ENCODE measurements at places on chromosomes 13 and 19. TPM values are rescaled to one million over a fixed set of nuclear protein-coding genes. Genes with fewer than 3 reads are reported as not detected.

DNA sequence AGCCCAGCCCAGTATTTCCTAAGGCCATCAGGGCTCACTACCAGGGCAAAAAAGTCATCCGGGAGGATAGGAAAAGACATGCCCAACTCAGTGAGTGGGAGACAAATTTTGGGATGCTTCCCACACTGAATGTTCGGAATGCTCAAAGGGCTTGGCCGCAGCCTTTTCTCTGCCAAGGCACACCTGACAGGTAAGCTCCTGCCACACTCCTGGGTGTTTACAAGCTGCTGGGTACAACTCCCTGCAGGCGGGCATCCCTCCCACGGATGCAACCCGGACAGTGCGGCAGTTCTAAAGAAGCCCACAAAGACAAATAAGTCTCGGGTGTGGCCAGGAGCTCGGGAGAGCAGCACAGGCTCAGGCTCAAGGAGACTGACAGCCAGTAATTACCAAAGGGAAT lies 28.1 kb downstream of the SLC7A1 start:
- no peak for DNase-seq

DNA sequence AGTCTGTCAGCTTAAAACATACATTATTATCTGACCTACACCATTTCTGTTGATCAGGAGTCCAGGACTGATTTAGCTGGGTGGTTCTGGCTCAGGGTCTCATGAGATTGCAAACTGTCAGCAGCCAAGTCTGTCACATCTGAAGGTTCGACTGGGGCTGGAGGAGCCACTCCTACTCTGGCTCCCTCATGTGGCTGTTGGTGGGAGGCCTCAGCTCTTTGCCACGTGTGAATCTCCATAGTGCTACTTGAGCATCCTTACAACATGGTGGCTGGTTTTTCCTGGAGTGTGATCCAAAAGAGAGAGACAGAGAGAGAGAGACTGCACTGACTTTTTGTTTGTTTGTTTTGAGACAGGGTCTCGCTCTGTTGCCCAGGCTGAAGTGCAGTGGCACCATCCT lies 63.6 kb upstream of the NFIC start:
- no peak for DNase-seq

DNA sequence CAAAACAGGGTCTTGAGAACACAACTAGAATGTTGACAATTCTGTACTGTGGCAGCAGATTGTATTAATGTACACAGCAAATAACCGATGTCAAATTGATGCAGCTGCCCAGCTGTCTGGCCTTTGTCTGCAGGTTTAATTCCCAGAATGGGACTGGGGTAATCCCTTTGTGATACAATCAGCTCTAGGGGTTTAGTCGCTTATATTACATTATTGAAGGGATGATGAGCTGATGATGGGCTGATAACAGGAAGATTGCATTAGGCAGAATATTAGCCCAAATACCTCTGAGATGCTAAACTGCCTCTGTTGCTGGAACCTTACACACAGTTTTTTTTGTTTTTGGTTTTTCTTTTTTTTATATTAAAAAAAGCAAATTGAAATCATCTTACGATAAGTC lies 265.0 kb downstream of the RBM26 start:
- no peak for DNase-seq

- DNase-seq = no peak
Measured at GRCh38 chr13:42808341-42808940, 27.1 kb downstream of the FAM216B start.

DNA sequence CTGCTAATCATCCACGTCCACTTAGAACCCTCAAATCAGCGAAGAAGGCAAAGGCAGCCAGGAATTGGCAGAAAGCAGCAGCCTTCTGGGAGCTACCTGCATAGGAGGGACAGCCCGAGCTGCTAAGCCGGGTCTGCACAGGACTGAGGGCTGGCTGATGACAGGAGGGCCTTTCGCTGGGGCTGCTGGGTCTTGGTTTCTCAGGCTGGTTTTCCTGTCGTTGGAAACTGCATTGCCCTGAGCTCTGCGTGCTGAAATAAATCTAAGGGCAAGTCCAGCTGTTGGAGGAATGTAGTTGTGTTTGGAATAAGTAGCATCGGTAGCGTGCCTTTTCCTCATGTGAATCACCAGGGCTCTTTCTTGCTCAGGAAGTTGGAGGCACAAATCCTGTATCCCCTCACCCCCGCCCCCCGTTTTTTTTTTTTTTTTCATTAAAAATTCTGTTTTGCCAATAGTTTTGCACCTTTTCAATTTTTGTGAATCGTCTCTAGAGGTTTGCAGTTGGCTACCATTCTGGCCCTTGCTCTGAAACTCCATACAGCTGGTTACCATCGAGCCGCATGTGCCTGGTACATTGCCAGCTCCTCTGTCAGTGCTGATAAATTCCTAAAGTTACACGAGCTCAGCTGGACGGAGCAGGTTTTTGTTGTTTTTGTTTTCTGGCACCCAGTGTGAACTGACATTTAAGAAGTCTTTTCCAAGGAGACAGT lies 193.9 kb upstream of the RNF113B start:
- no peak for DNase-seq

DNA sequence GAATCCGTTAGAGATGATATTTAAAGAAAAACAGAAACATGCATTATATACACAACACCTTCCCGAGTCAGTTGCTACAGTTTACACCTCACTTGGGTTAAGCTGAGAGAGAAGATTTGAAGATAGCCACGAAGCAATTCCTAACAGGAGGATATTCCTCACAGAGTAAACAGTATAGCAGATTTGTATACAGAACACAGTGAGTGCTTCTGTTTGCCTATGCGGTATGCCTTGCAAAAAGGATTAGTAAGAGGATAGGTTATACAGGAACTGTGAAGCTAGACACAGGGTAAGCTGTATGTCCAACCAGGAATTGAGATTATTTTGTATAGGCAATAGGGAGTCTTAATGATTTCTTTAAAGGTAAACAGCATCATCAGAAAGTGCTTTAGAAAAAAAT lies 471.8 kb downstream of the LIG4 start:
- DNase-seq = no peak

DNA sequence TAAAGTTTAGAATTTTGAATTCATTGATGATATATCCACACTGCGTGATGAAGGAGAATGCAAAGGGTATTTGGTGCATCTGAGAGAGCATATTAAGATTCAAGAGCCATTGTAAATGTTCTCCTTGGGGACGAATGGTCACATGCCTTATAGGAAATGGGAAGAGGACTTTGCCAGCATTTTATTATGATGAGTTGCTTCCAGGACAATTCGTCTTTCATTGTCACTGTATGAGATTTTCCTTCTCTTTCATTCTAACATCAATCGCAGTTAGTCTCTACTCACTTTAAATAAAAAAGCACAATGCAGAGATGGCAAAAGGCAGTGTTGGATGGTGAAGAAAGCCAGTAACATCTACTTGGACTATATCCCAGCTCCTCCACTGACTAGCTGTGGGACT lies 21.4 kb downstream of the WDFY2 start:
- DNase-seq = no peak

DNA sequence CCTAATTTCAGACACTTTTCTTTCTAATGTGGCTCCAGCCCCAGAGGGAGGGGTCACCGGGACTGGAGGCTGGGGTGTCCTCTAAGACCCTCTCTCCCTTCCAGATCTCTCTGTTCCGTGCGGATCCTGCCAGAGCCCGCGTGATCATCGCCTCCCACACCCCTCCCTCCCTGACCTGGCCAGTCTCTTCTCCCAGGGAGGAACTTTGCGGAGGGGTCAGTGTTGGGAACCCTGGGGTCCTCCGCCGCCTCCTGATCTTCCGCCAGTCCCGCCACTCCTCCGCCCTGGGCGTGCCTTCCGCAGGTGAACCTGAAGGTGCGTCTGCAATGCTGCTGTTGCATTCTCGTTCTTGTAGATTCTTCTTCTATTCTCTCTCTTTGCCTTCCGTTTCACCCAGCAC lies 9.1 kb downstream of the SOX21 start:
- no peak for DNase-seq

- DNase-seq = no peak
Measured at GRCh38 chr19:31716826-31717225, 367.6 kb upstream of the TSHZ3 start.

- DNase-seq = no peak
Measured at GRCh38 chr19:7926021-7926726, at the start of gene CTXN1. TSS of gene CTXN1 (minus strand) at chr19:7926135. CDS start at chr19:7925538, 597 bp downstream.

DNA sequence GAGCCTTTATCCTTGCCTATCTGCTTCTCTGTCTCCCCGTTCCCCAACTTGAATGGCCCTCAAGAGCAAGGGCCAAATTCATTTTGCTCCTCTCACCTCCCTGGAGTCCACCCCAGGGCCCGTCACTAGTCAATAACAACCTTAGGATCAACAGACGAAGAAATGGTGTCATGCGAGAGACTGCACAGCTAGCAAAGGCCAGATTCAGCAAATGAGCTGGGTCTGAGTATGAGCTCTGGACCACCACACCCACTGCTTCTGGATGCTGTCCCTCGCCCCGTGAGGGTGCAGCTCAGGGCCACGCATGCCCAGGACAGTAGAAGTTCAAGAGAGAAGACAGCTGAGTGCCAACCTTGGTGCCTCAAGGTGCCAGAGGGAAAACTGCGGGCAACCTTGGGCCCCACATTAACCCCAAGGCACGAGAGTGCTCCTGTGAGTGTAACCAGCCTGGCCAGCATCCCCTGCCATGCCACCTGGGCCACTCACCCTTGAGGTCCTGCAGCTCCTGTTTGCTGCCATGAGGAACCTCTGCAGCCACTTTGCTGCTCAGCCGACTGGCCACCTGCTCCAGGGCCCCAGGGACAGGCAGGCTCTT lies 11.8 kb upstream of the AKAP8L start:
- no peak for DNase-seq

DNA sequence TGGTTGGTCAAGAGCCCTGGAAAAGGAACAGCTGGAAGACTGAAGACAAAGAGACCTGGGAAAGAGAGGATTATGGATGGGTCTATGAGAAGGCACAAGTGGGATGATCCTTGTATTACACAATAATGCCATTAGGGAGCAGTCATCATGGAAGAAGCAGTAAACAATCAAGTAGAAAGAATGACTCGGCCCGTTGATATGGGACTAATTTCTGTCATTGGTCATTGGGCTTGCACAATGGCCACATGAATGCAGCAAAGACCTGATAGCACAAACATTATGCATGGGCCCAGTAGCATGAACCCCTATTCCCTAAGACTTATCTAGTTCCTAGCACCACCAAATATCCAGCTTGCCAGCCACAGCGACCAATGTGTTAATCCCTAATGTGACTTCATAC lies 390.3 kb upstream of the ZNF507 start:
- DNase-seq = no peak

- DNase-seq = no peak
Measured at GRCh38 chr19:15107061-15108010, at the start of gene SYDE1. TSS of gene SYDE1 (plus strand) at chr19:15107401. CDS start at chr19:15107434, 33 bp downstream.

DNA sequence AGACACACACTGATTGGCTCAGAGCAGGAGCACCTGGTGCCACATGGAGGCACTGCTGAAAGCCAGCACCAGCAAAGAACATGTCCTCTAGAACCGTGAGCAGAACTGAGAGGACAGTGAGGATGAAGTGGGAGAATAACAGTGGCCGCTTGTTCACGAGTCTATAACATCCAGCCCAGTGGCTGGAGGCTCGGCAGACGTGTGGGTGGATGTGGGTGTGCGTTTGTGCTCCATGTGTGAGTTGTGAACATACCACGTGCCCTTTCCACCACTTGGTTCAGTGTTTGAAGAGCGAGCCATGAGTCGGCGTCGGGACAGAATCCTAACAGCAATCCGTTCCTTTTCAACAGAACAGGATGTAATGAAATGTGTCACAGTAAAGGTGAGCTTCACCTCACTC lies 113.0 kb downstream of the SOX1 start:
- DNase-seq = peak; percentile 20

GRCh38 chr13:92510416-92510815 lies 716.2 kb upstream of the GPC6 start:
- no peak for DNase-seq

Gene ZNF112
- 2.5 TPM for total RNA-seq

Gene SYCN
- total RNA-seq = not detected

Gene KCTD12
- total RNA-seq = 121 TPM

Gene PINLYP
- total RNA-seq = 2.2 TPM

Gene SHC2
- 29.1 TPM for total RNA-seq

Gene CACNA1A
- 0.84 TPM for total RNA-seq

Gene CEACAM5
- total RNA-seq = 0.35 TPM

Gene TMEM255B
- total RNA-seq = 22.7 TPM

All from mesenteric fat pad (tissue), 1 donor.